ENCODE measurements at places on chromosomes 4 and X.

DNA sequence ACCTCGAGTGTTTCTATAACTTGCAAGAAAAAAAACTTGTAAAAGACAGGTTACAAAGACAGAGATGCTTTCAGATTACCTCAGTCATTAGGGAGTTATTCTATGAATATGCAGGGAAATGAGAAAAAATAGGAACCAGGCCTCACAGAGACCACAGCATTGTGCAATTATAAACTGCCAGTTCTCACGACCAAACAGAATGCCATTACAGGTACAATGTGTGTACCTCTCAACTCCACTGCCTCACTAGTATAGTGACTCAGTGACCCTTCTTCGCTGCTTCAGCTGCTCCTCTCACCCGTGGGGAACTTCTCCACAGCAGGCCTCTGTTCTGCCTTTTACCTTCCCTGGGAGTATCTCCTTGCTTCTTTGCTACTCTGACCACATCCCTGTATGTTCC lies 2.3 kb upstream of the HTATSF1 start:
- DNase-seq, result peak; percentile 3

GRCh38 chr4:47705326-47705981 lies 132.4 kb downstream of the CORIN start:
- DNase-seq, result peak; percentile 48

- DNase-seq, result no peak
These were observed 2.6 kb downstream of the TMEM35A start for GRCh38 chrX:101081231-101081630.

GRCh38 chrX:124113621-124114600 lies 152.4 kb downstream of the STAG2 start:
- peak; percentile 4 for DNase-seq

DNA sequence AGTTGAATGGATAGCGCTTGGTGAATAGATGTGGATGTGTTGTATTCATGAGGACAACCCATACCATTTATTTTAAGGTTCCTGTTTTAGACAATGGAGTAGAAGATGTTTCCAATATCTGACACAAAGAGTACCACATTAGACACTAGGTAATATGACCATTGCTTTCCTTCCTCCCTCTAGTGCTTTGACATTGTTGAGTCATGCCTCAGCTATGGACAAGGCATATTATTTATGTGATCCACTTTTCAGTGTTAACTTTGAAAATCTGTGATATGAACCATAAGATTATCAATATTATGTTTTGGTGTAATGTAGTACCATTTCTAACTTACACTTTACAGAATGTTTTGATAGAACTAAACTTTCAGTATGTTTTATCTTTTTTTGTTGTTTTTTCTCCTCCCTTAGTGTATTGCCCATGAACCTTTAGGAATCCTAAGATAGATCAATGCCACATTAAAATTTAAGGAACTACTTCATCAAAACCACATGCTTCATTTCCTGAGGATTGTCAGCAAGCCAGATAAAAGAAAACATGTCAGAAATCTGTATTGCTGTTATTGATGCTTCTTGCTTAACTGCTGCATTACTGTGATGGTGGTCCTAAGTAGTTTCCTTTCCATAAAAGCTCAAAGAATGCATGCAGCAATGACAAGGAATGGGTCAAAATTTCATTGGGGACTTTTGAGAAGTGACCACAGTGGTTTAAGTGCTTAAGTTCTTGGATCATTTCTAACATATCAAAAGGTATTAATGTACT lies 105.0 kb downstream of the PCDH7 start:
- DNase-seq, result no peak

DNA sequence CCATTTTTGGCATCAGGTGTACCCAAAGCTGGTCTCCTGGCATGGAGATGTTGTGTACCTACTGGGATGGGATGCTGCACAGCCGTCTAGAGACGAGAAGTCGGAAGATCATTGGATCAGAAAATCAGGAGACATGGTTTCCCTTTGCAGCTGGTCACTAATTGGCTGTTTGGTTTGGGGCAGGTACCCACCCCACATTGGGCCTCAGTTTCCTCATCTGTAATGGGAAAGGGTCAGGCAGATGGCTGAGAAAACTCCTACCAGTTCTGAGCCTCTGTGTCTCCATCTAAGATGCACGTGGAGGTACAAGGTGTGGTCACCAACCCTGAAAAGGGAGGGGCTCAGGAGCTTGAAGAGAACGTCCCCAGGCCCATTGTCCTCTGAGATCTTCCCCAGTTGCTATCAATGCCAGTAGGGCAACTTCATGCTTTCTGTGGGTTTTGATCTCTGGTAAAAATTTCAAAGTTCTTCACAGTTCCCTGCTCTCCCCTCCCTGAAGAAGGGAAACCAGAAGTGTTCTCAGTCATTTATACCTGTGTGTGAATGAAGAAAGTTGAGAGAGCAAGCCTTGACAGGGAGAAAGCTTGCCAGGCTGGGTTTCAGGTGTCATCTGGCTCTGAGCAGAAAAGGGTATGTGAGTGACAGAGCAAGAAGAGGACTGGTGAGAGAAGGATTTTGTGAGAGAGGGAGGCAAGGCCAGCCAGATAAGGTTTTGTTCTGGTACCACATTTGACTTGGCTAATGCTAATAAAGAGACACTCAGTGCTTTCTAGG lies 15.1 kb downstream of the TSC22D3 start:
- DNase-seq, result no peak

DNA sequence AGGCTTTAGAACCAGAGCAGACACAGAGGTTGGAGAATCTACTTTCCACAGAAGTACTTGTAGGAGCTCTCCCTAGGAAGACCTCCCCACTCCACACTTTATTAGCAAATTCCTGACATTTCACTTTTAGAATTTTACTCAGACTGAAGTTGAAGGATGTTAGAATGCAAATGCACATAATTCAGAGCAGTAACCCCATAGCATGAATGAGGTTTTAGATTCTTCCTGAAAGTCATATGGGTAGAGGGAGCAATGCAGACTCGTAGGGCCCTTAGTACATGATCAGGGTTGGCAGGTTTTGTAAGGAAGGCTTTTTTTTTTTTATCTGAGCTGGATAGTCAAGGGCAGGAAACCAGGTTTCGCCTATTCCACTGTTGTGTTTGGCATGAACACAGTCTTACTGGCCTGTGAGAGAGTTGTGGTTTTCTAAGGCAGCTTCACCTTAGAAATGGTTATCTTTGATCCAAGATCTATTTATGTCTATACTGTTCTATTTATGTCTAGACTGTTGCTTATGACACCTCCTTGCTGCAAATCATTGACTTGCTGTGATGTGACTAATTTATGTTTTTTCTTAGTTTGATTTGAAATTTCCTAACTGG lies 48.9 kb downstream of the SPATA18 start:
- no peak for DNase-seq

GRCh38 chr4:184409911-184410692 lies 64.2 kb downstream of the IRF2 start:
- DNase-seq, result no peak

DNA sequence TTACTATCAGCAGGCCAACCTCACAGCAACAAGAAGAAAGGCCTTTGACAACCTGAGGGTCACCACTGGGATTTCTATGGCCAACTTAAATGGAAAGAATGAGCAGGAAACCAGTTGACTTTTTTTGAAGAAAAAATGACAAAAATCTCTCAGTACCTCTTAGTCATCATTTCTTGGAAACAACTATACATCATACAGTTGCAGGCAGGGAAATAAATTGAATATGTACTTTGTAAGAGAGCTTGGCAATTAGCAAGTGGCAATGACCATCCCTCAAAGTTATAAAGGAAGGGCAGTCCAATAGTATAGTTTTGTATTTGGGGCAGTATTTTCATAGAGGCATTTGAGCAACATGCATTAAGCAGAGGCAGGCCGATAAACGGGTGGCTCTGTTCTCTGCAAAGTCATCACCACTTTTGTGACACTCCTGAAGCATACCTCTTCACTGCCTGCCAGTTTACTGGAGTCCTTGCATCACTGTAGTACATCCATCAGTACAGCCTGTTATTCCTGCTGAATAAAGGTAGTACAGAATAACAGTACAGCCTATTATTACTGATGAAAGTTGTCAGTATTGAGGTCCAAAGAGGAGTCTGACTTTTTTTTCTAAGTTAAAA lies 83.3 kb upstream of the AMELX start:
- DNase-seq, result no peak

DNA sequence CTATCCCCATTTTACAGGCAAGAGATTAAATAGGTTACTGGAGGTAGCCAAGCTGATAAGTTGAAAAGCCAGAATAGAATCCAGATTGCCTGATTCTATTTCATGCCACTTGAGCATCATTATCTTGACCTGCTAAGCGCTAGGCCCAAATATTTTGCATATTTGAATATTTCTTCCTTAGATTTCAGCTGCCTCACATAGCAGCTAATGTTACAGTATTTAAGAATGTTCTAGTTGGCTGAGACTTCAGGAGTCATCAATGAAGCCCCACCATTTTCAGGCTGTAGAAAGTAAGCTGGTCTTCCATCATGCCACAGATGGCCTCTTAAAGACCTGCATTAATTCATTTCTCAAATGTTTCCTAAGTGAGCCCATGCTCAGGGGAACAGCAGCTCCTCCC lies 121.4 kb downstream of the SHROOM3 start:
- DNase-seq, result no peak

DNA sequence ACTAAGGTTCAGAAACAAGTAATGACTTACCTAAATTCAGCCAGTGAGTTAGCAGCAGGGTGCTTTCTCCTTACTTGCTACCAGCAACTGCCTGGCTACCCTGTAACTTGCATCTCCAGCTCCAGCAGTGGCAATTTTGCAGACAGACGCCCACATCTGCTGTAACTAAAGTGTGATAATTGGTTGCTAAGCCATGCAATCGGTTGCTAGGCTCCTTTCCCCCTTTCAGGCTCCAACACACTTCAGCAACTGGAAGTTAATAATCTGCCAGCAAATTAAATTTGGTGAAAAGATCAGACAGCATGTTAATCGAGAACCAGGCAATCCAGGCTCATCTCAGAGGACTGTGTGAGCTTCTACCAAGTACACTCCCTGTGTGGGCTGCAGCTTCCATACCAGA lies 24.2 kb upstream of the ARHGEF9 start:
- DNase-seq, result no peak

GRCh38 chr4:42391355-42391664 lies 6.0 kb upstream of the SHISA3 start:
- no peak for DNase-seq

- DNase-seq, result no peak
These were observed 28.7 kb upstream of the JAKMIP1 start for GRCh38 chr4:6229095-6229494.

DNA sequence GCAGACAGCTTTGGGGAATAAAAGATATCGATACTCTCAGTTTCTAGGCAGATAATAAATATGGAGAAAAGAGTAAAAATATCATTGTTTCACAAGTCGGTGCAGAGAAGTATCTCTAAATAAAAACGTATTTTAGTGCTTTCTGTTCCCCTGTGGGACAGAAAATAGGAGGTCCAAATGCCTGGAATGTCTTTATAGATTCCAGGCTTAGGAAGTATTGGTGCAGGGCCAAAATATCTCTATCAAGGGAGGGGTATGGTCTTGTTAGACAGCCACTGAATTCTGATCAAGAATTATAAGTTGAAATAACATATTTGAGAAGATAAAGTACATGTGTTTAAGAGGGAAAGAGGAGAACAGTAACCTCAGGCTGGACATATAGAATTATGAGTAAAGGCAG lies 596.4 kb downstream of the PCDH18 start:
- DNase-seq, result no peak
